Astrocyte of the cerebellum (primary cell): ENCODE measurements at places on chromosomes 3 and 15.

GRCh38 chr3:40718681-40719080 is 193.9 kb downstream of the ZNF621 start:
- no peak for DNase-seq

DNA sequence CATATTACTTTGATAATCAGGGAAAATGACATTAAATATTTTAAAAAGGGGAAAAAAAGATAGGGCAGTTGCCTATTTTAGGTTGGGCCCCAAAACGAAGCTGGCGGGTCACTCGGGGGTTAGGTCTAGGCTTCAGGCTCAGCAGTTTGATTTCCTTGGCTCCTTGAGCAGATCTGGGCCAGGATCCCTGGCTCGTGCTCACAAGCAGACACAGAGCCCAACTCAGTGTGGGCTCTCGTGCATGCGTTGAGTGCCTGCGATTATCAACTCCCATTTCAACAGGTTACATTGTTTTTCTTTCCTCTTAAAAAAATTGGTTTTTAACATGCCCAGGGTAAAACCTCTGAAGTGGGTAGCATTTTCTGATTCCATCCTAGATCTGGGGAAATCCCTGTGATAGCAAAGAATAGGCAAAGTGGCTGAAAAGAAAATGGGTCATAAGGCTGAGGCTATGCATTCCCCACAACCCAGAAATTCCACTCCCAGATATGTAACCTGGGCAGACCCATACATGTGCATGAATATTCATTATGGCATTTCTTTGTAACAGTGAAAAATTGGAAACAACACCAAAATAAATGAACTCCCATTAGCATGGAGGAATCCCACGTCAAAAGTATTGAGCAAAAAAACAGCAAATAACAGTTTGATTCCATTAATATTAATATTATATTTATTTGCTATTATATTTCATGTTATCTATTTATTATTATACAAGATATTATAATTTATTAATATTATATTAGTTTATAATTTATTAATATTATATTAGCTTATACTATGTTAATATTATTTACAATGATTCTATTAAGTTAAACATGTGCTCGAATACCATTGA is 27.8 kb downstream of the FAM43A start:
- DNase-seq: no peak

DNA sequence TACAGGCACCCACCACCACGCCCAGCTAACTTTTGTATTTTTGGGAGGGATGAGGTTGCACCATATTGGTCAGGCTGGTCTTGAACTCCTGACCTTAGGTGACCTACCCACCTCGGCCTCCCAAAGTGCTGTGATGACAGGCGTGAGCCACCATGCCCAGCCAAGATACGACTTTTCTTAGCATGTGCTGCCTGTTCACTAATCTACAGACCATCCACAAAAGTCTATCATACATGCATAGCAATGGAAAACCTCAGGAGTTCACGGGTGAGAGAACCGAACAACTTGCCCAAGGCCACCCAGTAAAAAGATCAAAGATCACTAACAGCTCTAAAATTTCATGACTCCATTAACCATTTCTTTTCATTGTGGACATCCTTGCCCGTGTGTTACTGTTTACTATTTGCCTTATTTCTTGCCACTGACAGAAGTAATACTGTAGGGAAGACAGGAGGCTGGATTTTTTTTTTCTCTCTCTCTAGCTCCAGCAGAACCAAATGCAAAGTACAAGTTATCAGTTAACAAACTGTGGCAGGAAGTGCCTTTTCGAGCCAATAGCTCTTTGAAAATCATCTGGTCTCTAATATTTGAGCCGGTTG is 92.3 kb downstream of the FOXP1 start:
- DNase-seq: no peak

DNA sequence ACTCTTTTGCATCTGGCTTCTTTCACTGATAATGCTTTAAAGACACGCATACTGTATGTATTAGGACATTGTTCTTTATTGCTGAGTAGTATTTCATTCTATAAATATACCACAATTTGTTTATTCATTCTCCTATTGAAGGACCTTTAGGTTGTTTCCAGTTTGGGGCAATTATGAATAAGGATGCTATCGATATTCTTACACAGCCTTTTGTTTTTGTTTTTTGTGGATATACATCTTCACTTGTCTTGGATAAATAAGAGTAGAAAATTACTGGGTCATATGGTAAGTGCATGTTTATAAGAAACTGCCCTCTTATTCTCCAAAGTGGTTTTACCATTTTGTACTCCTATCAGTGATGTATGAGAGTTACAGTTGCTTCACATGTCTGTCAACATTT is 61.8 kb upstream of the GOLGA6B start:
- no peak for DNase-seq

GRCh38 chr3:128549283-128550112 is 56.5 kb upstream of the GATA2 start:
- DNase-seq: peak; percentile 31

DNA sequence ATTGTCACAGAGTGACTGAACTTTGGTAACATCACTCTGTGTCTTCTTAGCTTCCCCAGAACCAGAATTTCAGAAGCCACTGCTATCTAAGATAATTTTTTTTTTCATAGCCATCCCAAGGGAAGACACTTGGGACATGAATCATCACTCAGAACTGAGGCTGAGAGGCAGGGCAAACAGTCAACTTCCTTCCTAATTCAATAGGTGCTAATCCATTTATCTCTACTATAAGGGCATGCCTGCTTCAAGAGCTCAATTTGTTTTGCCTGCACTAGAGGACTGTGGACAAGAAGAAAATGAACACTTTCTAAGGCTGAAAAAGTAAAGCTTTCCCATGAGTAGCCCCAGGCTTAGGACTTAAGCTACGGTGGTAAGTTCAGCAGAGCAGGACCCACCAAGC is 56.7 kb upstream of the MYRIP start:
- no peak for DNase-seq
